Caki2 (cell line): ENCODE measurements at places on chromosomes 16 and 17. TPM values are rescaled to one million over a fixed set of nuclear protein-coding genes. Genes with fewer than 3 reads are reported as not detected.

- no peak for DNase-seq
Observed at GRCh38 chr16:70605283-70605657, 41.1 kb upstream of the IL34 start.

DNA sequence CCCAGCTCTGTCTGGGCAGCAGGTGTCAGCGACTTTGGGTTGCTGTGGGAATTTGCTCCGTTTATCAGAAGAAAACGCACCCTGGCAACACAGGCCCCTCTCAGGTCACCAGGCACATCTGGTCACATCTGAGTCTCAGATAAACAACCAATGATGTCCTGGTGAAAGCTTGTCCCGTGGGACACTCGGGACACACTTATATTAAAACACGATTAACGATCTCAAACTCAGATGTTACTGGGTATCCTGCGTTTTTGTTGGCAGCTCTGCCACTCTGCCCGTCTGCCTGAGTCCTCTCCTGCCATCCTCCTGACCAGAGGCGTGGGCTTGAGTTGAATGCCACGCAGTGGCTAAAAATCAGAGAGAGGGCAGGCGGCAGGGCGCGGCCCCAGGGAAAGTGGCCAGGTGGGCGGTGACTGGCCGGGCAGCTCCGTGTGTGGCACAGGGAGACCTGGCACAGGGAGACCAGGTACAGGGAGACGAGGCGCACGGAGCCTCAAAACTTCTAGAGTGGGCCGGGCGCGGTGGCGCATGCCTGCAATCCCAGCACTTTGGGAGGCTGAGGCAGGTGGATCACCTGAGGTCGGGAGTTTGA, 2.1 kb downstream of the SECTM1 start:
- no peak for DNase-seq

TNS4 gene
- total RNA-seq: not detected in 2 replicates

GRCh38 chr16:66551348-66551759, 1.0 kb upstream of the CKLF start:
- peak; percentile 65 for DNase-seq

DNA sequence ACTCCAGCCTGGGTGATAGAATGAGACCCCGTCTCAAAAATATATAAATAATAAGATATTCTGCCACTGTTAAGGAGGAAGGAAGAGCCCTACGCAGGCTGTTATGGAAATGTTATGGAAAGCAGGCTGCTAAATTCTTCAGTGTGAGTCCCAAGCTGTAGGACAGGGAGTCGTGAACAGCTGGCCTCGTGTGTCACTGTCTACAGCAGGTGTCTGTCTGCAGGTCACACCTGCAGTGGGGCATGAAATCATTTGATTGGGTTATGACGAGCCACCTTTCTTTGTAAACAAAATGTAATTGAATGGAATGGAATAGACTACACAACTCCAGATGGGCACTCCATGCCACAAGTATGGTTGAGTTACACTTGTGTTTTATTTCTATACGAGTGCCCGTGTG, 15.6 kb upstream of the LITAF start:
- DNase-seq: no peak

- no peak for DNase-seq
Observed at GRCh38 chr16:22687031-22687530, 126.9 kb upstream of the HS3ST2 start.

DNA sequence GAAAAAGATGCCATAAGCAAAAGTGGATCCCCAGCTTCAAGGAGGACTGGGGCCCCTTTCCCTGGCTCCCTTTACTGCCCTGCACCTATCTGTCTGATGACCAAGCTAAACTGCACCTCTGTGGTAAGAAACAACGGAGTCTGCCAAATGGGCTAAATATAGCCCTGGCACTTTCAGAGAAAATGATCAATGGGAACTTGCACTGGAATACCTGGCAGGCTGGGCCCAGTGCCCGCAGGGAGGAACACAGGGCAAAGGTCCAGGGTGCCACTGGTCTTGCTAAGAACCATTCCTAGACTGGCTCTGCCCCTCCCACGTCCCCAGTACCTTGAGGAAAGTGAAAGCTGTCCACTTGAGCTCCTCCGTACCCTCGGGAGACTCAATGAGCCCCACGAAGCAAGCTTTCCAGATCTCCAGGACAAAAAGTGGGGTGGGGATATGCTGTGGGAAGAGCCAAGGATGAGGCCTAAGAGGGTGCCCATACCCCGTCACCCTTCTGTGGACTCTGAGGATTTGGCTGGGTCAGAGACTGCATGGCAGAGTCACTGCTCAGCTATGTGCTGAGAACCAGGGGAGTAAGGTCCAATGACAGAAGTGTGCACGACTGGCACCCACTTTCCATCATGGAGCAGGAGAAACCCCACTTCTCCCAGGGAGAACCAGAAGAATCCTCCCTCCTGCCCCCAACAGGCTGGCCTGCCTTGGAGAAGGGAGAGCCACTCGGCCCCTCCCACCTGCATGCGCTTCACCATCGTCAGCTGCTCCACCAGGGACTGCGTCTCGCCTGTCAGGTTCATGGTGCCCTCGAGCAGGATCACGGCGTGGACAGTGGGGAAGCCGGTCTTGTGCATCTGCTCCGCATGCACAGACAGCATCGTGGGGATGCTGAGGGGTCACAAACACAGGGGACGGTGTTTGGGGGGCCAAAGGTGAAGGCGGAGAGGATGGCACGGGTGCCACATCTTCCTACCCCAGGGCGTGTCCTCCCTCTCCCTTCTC, 17.4 kb downstream of the CSF3 start:
- no peak for DNase-seq

GSG1L gene
- total RNA-seq: 0.67 and 2.3 TPM in 2 replicates
